ACHN (cell line): ENCODE measurements at places on chromosomes 5 and 9.

- DNase-seq: no peak
Measured at GRCh38 chr5:43036856-43037635, 3.1 kb downstream of the ANXA2R start.

DNA sequence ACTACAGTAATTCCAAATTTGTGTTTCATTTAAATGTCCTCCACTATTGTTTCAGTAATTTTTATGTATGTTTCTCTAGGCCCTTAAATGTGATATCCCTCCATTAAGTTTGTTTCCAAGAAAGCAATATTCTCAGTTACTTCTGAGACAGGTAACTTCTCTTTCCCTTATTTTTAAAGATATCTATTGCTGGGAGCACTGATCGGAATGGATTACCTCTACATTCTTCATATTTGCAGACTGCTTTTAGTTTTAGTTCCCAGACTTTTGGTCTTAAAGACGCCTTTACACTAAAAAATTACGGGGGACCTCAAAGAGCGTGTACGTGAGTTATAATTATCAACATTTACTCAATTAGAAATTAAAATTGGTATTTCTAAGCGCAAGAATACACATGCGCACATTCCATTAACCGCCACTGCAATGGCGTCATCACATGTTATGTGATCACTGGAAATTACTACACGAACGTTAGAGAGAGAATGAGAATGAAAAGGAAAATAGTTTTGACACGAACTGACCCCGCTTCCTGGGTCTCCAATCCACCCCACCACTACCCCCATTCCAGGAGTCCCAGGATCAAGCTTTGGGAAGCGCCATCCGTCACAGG is 519 bp upstream of the RAD50 start:
- DNase-seq: no peak

DNA sequence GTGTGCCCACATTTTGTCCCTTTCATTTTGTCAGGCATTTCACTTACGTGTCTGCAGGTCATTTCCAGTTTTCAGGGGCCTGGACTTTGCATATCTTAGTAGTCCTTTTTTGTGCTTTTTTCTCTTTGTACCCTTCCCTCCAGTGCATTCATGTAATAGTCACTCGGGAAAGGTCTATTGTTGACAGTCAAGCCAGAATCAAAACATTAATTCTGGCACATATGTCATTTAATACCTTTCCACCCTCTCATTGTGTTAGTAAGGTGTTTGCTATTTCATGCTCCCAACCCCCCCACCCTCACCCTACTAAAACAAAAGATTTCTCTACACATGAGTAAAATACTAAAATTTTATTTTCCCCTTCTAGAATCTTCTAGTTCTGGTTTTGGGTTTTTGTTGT is 42.7 kb downstream of the UGCG start:
- DNase-seq: no peak

- DNase-seq: peak; percentile 94
Measured at GRCh38 chr5:134029156-134029555, 24.4 kb upstream of the VDAC1 start.

GRCh38 chr5:53360811-53361210 is 119.6 kb upstream of the FST start:
- peak; percentile 15 for DNase-seq

DNA sequence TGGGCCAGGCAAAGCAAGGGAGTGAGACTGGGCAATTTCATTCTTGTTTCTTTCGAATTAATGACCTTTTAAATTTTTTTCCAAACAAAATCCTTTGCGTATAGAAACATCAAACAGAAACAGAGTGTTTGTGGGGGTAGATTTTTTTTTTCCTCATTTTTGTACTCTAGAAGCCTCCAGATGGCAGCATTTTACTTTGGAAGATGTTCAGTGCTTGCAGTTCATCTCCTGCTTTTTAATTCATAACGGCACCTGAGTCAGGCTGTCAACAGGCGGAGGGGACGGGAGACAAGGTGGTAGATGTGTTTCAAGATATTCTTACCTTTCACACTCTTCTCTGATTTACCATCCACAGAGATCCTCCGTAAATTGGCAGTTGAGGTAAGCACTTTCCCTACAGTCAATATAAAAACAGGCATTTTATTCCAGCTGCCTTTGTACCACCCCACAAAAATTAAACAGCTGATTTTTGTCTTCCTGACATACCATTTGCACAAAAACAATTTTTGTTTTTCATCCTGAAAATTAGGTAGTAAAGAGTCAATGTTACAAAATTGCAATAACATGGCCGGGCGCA is 99.5 kb upstream of the FBXL17 start:
- DNase-seq: peak; percentile 36

GRCh38 chr9:90999425-91000397 is 198.1 kb downstream of the SYK start:
- no peak for DNase-seq

- DNase-seq: no peak
Measured at GRCh38 chr5:156588306-156588705, 261.3 kb downstream of the SGCD start.

DNA sequence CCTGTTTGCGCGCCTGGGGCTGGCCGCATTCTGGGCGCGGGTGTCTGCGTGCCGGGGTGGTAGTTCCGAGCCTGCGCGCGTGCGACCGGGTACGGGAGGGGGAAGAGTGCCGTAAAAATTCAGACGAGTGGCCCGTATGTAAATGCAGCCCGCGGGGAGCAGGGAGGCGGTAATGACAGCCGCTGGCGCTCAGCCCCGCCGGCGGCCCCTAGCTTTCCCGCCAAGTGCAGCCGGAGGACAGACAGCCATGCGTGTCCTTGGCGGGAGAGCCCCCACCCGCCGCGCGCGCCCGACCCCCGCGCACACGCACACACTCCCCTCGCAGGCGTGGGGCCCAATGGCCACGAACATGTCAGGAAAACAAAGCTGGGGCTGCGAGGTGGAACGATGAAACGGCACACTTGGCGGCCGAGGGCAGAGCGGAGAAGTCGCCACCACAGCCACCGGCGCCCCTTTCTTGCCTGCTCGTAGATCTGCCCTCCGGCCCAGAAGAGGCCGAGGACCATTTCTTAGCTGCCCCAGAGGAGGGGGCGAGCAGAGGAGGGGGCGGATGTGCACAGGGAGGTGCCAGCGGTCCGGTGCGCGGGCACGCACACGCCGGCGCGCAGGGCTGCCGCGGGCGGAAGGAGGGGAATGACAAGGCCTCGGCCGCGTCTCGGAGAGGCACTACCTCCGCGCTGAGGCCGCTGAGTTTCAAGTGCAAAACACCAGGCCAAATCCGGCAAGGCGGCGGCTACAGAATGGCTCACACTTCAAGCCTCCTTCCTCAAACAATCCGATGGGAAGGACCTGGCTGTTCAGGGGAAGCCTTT is 208.4 kb downstream of the MEF2C start:
- DNase-seq: peak; percentile 24

- DNase-seq: no peak
Measured at GRCh38 chr9:16206518-16206917, 653.7 kb downstream of the CCDC171 start.

GRCh38 chr9:34744295-34745221 is 34.6 kb upstream of the CCL21 start:
- DNase-seq: peak; percentile 24

- no peak for DNase-seq
Measured at GRCh38 chr5:165231821-165232508, 1726.5 kb downstream of the MAT2B start.

- peak; percentile 25 for DNase-seq
Measured at GRCh38 chr5:172713113-172713808, 57.7 kb downstream of the DUSP1 start.

DNA sequence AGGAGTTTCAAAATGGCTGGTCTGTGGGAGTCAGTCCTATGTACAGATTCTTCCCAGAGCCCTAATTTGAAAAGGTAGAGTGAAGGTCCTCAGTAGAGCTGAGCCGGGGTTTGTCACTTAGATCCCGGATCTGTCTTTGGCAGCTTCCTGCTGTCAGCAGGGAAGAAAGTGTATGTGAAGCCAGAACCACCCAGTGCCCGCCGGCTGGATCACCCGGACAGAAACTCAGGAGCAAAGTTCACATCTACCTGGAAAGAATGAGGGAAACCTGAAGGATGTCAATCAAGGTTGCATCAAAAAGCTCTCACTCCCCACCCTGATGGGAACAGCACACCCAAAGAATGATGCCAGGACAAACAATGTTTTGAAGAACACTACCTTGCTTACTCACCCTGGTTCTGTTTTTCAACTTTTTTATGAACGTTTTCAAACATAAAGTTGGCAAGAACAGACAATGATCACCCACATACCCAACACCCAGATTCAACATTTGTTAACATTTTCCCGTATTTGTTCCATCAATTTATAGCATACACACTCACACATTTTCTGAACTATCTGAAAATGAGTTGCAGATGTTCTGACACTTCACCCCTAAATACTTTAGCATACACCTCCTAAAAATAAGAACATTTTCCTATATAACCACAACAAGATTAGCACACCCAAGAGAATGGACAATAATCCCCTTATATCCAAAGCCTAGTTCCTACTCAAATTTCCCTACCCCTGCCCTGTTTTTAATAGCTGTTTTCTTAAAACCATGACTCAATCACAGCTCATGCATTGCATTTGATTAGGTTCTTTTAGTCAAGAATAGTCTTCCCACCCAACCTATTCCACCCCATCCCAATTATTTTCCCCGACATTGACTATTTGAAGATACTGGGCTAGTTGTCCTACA is 133.9 kb downstream of the LHFPL2 start:
- DNase-seq: no peak

- peak; percentile 37 for DNase-seq
Measured at GRCh38 chr5:138468133-138468965, 3.1 kb downstream of the EGR1 start.

DNA sequence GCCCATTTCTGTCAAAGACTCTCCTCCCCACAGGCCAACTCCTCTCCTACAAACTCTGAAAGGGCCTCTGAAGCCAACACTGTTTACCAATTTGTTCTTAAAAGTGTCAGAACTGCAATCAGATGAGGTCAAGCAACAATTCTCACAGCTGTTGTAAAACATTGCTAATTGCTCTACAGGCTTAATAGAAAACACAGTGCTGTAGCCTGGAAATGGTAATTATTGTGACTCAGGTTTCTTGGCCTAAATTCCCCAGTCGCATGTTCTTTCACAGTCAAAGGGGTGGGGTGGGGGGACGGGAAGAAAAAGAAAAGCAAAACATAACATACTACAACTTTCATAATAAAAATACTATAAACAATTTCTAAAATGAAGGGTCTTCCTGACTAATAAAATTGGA is 343.2 kb downstream of the DMAC1 start:
- no peak for DNase-seq

GRCh38 chr9:123453076-123453667 is 97.2 kb downstream of the CRB2 start:
- no peak for DNase-seq

DNA sequence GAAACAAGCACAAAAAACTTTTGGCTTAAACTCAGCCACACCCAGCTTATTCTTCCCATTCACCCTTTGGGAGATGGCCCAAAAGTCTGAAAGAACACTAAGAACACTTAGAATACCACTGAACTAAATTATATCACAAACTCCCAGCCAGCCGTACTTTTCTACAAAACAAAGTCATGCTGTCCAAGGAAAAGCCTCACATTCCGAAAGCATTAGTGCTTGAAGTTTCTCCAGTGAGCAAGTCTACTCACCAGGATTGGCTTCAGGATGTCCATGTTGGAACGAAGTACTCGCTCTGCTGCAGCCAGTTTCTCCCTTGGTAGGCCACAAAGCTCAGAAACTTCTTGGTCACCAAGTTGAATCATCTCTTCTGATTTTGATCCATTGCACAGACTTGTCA is 69.7 kb downstream of the ABCA1 start:
- no peak for DNase-seq

GRCh38 chr5:59174248-59174844 is 591.5 kb downstream of the RAB3C start:
- DNase-seq: peak; percentile 63

DNA sequence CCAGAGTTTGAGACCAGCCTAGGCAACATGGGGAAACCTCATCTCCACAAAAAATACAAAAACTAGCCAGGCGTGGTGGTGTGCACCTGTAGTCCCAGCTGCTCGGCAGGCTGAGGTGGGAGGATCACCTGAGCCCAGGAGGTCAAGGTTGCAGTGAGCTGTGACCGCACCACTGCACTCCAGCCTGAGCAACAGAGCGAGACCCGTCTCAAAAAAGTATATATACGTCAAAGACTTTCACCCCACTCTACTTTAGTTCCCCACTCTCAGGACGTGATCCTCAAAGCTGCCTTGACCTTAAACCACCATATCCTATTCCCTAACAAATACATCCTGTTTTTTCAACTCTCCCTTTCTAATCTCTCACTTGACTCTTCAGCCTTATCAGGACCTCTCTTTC is 41.0 kb downstream of the PCDHGC5 start:
- DNase-seq: no peak
